ENCODE measurements at places on chromosomes 2 and 18.

DNA sequence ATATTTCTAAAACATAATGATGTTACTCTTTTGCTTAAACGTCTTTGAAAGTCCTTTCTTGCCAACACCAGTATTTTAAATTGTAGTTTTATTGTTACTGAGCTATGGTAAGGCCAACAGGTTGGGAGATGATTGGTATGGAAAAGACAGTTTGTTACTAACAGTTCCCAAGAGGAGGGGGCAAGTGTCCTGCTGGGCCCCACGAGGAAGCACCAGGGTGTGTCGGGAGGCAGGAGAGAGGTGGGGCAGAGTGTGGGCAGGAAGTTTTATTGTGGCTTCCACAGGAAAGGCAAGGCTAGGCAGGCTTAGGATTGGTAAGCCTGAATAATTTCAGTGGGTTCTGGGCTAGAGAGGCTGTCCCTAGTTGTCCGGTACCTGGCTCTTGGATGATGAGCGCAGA, 134.3 kb downstream of the SOCS6 start:
- DNase-seq = no peak

DNA sequence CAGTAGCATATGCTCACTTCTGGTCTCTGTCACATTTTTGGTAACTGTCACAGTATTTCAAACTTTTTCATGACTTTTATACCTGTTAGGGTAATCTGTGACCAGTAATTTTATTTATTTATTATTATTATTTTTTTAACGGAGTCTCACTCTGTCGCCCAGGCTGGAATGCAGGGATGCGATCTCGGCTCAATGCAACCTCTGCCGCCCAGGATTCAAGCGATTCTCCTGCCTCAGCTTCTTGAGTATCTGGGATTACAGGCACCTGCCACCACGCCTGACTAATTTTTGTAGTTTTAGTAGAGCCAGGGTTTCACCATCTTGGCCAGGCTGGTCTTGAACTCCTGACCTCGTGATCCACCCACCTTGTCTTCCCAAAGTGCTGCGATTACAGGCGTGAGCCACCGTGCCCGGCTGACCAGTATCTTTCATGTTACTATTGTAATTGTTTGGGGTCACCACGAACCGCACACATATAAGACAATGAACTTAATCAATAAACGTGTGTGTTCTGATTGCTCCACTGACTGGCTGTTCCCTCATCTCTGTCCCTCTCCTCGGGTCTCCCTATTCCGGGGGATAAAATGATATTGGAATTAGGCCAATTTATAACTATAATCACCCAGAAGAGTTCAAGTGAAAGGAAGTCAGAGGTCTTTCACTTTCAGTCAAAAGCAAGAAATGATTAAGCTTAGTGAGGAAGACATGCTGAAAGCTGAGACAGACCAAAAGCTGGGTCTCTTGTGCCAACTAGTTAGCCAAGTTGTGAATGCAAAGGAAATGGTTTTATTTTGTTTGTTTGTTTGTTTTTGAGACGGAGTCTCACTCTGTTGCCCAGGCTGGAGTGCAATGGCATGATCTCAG, 22.9 kb downstream of the TGIF1 start:
- no peak for DNase-seq

DNA sequence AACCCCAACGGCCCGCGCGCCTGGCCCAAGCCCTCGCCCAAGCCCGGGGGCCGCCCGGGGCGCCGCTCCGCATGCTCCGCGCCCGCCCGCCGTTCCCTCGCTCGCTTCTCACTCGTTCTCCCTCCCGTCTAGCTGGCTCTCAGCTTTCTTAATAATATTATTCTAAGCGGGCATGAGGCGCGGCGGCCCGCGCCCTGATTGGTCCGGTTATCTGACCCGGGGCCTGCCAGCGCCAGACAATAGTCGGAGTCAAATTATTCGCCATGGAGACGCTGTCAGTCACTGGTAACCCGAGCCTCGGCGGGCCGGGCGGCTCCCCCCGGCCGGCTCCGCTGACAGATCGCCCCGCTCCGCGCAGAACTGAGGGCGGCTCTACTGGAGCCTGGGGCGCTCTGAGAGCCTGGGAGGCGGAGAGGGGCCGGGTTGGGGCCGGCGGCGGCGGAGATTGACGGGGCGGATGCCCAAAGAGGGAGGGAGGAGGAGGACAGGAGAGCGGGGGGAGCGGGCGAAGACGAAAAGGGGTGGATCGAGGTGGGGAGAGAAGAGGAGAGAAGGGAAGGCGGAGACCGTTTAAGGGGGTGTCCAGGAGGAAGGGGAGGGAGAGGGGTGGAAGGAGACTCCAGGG, at the start of gene SIX2:
Gene SIX2 (minus strand): TSS at position 150 of the 625 bp plus-strand sequence. CDS start 342 bp downstream, outside the sequence.
- peak; percentile 37 for DNase-seq

GRCh38 chr18:23648940-23649607, 13.6 kb downstream of the ANKRD29 start:
- DNase-seq = no peak

GRCh38 chr2:8761529-8762164, 75.8 kb downstream of the KIDINS220 start:
- DNase-seq = peak; percentile 46

DNA sequence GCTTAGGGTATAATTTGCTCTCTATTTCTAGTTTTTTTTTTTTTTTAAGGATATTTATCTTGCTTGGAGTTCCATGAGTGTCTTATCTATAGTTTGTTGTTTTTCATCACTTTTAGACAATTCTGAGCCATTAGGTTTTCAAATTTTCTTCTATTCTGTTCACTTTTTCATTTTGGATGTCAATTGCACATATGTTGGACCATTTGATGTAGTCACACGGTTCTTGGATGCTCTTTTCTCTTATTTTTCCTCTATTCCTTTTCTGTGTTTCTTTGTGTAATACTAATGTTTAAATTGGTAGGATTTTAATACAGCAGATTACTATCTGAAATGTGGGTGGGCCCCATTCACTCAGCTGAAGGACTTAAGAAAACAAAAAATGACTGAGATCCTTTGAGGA, 292.6 kb downstream of the CALCRL start:
- DNase-seq = no peak

Data from HFFc6 (cell line).